Activated CD4-positive, alpha-beta T cell treated with anti-CD3 and anti-CD28 coated beads for 1 hour (primary cell): ENCODE measurements at places on chromosomes 12 and 14.

DNA sequence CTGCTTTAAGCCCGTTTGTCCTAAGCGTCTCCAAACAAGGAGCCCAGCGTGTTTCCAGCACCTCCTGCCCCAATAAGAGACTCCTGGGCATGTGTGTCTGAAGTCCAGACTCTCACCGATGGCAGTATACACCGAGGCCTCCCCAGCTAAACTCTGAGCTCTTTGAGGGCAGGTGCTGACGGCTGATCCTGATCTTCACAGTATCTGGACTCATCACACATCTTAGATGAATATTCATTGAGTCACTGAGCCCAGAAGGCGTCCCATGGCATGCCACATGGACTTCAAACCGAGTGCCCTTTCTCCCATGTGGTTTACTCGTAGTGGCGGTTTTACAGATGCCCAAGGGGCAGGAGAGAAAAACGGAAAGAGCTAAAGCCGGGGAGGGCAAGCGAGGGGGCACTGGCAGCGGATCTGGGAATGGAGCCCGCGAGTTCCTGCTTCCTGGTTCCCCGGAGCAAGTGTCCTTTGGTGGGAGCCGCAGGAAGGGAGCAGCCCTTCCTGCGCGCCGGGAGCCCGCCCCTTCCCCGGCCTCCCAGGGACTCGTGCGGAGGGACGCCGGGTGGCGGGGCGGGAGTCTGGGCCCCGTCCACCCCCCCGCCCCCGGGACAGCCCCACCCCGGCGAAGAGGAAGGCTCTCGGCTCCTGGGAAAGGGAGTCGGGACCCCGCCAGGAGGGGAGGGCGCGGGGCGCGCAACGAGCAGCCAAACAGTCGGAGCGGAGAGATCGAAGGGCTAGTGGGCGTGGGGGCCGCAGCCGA lies 585 bp upstream of the TEAD4 start:
- DNase-seq: no peak

DNA sequence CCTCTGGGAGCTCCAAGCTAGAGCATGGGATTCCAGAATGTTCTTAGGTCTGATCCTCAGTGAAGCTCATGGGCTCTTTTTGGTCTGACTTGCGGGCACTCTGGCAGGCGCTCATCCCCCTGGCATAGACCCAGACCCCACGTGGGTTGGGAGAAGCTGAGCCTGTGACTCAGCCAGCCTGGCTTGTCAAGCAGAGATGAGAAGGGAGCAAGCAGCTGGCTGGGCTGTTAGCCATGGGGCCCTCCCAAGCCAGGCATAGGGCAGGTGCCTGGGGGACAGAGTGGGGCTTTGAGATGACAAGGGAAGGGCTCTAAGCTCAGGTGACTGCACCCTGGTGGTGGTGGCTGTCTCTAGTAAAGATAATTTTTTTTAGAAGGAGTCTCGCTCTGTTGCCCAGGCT lies 80.3 kb upstream of the NOS1 start:
- no peak for DNase-seq

DNA sequence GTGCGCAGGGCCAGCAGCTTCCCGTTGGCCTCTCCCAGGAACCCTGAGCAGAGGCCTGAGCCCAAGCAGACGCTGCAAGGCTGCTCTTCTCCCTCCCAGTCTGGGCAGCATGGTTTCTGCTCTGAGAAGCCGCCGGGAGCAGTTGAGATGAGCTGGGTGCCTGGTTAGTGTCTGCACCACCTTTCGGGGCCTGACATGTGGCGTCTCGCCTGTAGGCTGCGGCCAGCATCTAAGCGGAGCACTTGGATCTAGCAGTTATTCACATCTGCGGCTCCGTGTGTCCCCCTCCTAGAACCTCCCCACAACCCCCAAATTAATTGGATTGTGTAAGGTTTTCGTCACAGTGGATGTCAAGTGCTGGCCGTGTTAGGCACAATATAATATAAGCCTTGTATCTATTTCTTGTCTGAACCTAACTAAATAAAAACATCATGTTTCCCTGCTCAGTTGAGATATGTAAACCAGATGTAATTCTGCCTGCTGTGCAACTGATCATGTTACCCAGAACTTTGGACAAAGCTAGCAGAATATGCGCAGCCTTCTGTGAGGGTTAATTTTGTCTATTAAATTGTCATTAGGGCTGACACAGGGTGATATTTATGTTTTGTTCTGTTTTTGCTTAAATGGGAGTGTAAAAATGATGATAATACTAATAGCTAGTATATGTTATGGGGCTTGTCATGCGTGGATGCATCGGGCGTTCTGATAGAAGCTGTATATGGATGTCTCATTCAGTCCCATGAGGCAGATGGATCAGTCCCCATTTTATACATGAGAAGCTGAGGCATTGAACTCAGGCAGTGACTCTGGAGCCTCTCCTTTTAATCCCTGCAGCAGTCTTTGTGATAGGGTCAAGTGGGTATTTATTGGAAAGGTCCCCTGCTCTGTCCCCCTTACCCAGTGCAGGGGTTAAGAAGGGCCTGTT lies 45.8 kb downstream of the ELK3 start:
- no peak for DNase-seq

DNA sequence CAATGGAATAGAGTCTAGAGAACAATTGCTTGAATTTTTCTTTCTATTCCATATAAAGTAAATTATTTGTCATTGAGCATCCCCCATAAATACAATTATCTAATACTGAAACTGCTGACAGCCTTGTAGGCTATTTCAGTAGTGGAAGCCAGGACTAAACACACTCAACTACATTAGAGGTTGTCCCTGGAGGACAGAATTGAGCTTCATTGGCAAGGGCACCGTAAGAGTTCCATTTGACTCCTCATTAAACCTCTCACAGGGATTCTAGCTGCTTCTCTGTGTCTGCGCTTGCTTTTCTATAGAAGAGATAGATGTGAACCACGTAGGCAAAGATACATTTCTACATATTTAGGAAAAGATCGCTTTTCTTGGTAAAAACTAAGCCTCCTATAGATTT lies 3.5 kb upstream of the PTPRO start:
- no peak for DNase-seq

DNA sequence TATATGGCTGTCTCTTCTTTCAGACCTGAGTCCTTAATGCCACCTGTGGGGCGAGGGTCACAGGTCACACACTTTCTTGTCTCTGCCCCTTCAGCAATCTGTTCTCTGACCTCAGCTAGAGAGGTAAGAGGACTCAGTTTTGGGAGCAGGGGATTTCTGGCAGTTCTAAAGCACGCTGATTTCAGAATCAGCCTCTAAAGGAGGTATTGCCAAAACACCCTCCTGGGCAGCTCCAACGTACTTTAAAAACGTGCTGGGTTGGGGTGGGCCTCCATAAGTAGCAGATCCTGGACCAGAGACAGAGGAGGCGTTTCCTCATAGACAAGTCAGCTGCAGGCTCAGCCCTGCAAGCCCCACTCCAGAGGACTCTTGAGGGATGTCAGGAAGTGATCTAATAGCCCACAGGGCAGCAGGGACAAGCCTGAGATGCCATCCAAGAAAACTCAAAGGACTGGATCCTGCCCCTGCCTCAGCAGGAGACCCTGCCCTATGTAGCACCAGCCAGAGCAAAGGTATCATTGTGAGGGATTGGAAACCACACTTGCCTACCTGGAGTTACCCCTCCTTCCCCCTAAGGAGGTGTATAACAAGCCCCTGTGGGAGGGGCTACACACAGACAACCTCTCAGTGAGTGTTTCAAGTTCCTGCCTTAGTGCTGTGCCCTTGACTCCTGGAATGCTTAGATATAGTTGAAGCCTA lies 8.5 kb downstream of the CTDSP2 start:
- DNase-seq: no peak

GRCh38 chr12:67475725-67476124 lies 172.8 kb upstream of the DYRK2 start:
- DNase-seq: no peak

- peak; percentile 94 for DNase-seq
Measured at GRCh38 chr12:123972457-123973401, at the start of the genes CCDC92 and ZNF664. Gene CCDC92, minus strand, starts transcription at chr12:123972831. Its CDS starts 28,526 bp downstream, at chr12:123944305. Gene ZNF664, plus strand, starts transcription at chr12:123973215. Its CDS starts 38,930 bp downstream, at chr12:124012145.

- DNase-seq: peak; percentile 49
Measured at GRCh38 chr12:94147991-94148738, at the start of gene PLXNC1. Gene PLXNC1, plus strand, starts transcription at chr12:94148577. Its CDS starts 395 bp downstream, at chr12:94148972.

DNA sequence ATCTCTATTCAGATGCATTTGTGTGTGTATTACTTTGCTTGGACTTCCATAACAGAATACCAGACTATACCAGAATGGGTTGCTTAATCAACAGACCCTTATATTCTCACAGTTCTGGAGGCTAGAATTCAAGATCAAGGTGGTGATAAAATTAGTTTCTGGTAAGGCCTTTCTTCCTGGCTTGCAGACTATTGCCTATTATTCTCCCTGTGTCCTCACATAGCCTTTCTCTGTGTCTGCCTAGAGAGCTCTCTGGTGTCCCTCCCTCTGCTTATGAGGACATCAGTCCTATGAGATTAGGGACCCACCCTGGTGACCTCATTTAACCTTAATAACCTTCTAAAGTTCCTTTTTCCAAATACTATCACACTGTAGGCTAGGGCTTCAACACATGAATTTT lies 106.0 kb downstream of the FAR2 start:
- DNase-seq: no peak

GRCh38 chr14:58430156-58430555 lies 2.6 kb downstream of the KIAA0586 start:
- DNase-seq: no peak

GRCh38 chr14:50675597-50675996 lies 7.5 kb upstream of the SAV1 start:
- DNase-seq: no peak

GRCh38 chr12:25827141-25827540 lies 131.3 kb upstream of the RASSF8 start:
- DNase-seq: no peak

- DNase-seq: no peak
Measured at GRCh38 chr14:89171168-89171567, 245.9 kb downstream of the FOXN3 start.

DNA sequence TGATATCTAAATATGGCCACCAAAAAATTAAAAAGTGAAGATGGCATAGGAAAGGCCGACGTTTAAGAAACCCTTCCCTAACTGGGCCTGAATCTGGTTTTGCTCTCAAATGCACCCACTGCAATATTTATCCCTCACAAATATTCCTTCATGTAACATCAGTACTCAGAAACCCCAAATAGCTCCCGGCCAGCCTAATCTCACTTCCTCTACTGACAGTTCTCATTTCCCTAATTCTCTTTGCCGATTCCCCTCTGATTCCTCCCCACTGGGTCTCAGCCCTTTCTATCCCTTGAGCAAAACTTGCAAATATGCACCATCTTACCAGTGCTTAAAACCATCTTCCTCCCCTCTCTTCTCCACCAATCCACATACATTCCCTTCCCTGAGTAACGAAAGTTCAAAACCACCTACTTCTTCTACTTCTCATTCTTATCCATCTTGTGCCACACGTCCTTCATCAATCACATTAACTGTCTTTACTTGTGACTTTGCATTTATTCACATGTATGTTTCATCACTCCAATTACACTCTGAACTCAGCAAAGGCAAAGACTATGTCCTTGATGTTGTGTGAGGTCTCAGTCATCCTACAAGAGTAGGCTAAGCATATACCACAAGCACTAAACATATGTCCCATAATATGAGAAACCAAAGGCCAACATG lies 23.1 kb downstream of the KCNK10 start:
- no peak for DNase-seq

DNA sequence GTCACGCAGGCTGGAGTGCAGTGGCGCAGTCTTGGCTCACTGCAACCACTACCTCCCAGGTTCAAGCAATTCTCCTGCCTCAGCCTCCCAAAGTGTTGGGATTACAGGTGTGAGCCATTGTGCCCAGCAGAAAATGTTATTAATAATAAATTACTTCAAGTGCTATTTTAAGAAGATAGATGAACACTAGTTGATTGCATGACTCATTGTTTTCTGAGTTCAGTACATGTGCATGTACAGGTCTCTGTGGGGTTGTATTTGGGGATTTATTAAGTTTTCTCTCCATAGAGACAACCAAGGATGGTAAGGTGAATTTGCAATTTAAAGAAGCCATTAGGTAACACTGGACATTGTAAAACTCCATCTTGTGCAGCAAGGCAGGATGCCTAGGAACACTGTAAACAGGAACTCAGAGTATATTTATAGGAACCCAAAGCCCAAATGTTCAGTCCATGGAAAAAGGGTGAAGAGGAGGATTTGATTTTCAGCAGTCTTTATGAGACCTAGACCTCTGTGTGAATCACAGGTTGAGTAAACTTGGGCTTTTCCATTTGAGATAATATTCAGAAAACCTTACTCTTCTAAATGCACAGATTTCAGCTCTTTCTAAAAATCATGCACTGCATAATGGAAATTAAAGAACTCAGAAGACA lies 49.3 kb upstream of the TMPO start:
- no peak for DNase-seq

- DNase-seq: no peak
Measured at GRCh38 chr12:71725011-71725410, 29.7 kb upstream of the RAB21 start.

DNA sequence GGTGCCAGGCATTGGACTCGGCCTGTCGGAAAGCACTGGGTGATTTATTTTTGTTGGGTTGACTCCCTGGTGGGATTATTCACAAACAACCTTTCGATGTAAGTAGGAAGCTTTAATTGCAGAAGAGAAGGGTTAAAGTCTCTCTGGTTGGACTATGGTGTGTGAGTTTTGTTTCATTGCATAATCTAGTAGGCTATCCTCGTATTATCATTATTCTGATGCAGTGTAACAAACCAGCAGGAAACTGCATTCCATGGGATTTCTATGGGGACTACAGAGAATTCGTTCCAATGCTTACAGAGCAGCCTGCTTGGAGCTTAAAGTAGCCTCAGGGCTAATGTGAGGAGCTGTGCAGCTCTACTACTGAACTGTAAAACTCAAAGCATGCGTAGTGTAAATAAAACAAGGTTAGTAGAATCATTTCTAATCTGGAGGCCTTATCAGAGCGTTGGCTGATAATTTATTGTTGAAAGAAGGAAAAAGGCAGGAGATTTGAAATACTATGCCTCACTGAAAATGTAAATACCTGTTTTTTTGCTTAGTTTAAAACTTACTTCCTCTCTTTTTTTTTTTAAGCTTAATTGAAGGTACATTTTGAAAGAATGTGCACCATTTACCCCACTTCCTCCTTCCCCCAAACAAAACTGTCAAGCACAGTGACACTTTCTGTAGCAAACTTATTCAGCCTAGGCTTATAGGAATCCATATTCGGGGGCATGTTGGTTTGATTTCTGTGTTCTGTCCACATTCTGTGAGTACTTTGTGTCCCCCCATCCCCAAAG lies 226.7 kb downstream of the NPAS3 start:
- no peak for DNase-seq

- DNase-seq: no peak
Measured at GRCh38 chr14:62428429-62429203, 616.6 kb downstream of the KCNH5 start.

DNA sequence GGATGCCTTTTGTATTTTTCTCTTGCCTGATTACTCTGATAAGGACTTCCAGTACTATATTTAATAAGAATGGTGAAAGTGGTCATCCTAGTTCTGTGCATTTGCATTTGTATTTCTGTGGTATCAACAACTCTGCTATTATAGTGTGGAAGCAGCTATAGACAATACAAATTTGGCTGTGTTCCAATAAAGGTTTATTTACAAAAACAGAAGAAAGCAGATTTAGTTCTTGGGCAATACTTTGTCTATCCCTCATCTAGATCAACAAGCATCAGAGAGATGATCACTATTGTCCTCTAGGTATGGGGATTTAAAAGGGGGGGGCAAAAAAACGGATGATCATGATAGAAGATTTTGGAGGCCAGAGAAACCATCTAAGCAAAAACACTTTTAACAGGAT lies 19.1 kb upstream of the BTG1 start:
- no peak for DNase-seq

- no peak for DNase-seq
Measured at GRCh38 chr14:27063959-27064358, 466.1 kb upstream of the NOVA1 start.

GRCh38 chr14:78592616-78593219 lies 422.5 kb downstream of the NRXN3 start:
- no peak for DNase-seq

GRCh38 chr14:52583544-52583943 lies 30.9 kb downstream of the GPR137C start:
- DNase-seq: no peak

- no peak for DNase-seq
Measured at GRCh38 chr14:69675877-69676416, 64.6 kb downstream of the SUSD6 start.
